Stimulated activated CD4-positive, alpha-beta T cell treated with anti-CD3 and anti-CD28 coated beads, Interleukin-15, amount 100 ng/mL, for 1 hour (primary cell): ENCODE measurements at places on chromosomes 6 and 20.

DNA sequence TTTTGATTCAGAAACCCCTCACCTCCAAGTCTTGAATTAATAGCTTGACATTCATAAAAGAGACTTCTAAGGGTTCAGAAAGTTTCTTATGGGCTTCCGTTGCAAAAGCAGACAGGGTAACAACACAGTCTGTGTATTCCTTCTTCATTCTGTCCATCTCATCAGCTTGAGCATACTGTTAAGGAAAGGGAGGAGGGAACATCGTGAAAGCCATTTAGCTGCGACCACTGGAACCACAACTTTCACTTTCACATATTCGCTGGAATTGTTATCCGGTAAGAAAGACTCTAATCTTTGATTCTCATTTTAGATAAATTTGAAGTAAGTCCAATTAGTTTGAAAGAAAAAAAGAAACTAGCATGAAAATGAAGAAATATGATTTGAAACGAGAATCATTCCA is 174.4 kb downstream of the SYNE1 start:
- DNase-seq, result no peak

DNA sequence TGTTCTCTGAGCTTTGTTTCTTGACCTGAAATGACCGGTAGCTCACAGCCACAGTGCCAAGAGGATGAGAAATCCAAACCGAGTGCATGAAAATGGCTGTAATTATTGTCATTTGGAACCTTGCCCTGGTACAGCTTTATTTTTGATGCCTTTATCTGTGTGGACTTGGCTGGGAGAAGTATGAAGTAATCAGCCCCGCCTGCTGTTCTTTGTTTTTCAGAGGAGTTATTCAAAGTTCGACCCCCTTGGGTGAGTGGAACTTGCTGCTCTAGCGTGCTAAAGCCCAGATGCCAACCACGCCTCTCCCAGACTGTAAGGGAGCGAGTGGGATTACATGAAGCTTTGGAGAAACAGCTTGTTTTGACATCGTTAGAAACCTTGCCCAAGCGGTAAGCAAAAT is 48.3 kb downstream of the ECT2L start:
- no peak for DNase-seq

GRCh38 chr6:118974790-118975189 is 39.8 kb upstream of the MCM9 start:
- DNase-seq, result no peak

- DNase-seq, result no peak
Observed at GRCh38 chr20:39699166-39699725, 737.1 kb downstream of the DHX35 start.

GRCh38 chr6:43883847-43884651 is 114.0 kb downstream of the VEGFA start:
- DNase-seq, result no peak

GRCh38 chr6:134712311-134712710 is 237.6 kb downstream of the ALDH8A1 start:
- no peak for DNase-seq

DNA sequence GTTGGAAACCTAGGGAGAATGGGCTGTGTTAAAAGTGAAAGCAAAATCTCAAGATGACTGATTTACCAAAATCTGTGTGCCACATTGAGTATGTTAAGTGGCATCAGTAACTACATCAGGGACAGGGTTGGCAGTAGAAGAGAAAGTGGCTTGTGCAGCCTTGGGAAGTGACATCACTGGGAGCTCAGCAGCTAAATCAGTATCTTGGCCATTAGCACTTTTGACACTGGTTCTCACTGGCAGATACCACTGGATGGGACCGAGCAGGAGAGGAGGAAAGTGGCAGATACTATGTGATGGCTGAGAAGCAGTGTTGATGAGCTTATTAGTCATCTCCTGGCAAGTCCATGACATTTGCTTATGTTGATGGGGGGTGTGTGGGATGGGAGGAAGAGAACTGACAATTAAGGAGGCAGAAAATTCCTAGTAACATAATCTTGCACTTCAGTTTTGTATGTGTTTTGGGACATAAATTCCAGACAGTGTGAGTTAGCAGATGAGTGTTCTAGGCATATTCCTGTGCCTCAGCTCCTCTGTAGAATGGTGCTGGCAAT is 322.2 kb downstream of the SOX4 start:
- no peak for DNase-seq

DNA sequence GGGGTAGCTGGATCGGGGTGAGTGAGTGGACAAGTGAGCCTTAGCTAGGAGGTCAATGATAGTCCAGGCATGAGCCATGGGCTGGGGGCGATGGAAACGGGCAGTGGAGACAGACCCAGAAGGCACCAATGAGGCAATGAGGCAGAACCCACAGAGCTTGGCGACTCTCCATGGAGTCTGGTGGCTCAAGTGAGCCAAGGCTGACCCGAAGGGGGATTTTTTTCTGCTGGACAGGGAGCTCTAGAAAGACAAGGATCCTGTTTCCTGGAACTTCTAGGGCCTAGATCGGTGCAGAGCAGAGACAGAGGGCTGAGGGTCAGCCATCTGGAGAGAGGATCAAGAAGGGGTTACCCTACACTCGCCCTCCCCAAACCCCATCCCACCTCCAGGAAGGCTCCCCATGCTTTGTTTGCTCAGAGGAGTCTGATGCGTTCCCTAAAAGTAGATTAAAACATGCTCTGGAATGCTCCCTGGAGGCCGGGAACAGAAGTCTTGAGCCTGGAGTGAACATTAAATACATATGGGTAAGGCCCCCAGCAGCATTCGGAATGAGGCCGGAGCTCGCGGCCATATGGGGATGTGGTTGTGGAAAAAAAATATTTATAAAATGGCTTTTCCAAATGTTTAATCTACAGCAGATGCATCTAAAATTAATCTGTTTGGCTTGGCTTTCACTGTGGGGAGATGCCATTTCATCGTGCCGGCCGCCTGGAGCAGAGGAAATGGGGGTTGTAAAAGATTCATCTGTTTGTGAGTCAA is 237.8 kb upstream of the PMEPA1 start:
- no peak for DNase-seq

DNA sequence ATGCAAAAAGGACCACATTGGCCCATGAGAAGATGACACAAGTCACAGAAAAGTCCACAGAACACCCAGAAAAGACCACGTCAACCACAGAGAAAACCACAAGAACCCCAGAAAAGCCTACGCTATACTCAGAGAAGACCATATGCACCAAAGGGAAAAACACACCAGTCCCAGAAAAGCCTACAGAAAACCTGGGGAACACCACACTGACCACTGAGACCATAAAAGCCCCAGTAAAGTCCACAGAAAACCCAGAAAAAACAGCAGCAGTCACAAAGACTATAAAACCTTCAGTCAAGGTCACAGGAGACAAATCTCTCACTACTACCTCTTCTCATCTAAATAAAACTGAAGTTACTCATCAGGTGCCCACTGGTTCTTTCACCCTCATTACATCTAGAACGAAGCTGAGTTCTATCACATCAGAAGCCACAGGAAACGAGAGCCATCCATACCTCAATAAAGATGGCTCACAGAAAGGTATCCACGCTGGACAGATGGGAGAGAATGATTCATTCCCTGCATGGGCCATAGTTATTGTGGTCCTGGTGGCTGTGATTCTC is 11.2 kb downstream of the MUCL3 start:
- DNase-seq, result no peak

GRCh38 chr6:85451565-85452306 is 1.9 kb downstream of the NT5E start:
- DNase-seq, result no peak

- DNase-seq, result no peak
Observed at GRCh38 chr20:23049201-23050075, at the start of gene THBD. Gene THBD (minus strand): TSS chr20:23049672. CDS start chr20:23049504, 168 bp downstream.

DNA sequence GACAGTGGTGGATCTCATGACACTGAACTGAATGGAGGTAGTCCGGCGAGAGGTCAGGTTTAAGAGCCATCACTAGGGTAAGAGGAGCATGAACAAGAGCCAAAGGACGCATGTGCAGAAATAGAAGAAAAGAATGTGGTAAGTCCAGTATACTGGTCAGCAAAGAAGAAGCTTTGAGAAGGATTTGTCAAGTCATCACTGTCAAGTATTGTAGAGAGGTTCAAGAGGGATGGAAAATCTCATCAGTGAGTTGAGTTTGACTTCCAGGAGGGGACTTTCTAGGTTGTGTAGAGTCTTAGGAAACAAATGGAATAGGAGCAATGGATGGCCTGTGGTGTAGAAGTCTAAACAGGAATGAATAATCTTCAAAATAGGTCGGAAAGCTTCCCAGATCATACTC is 161.8 kb downstream of the BTBD3 start:
- DNase-seq, result no peak

DNA sequence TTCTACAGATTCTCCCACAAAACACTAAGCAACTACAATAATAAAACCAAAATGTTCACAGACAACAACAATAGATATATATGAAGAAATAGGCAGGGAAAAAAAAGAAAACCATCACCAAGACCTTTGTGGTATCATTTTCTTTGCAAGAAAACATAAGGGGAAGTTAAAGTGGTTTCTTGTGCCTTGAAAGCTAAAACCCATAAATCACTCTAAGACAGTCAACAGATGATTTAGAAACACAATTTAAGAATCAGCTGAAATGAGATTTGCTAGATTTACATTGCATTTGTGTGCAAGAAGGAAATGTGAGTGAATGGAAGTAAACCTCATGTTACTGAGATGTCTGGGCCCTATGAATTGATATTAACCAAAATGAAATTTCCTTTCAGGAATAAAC is 1265.4 kb upstream of the GJE1 start:
- DNase-seq, result no peak

GRCh38 chr6:142500250-142500786 is 198.5 kb downstream of the ADGRG6 start:
- DNase-seq, result no peak

GRCh38 chr6:165900970-165901369 is 237.9 kb upstream of the PDE10A start:
- DNase-seq, result no peak

DNA sequence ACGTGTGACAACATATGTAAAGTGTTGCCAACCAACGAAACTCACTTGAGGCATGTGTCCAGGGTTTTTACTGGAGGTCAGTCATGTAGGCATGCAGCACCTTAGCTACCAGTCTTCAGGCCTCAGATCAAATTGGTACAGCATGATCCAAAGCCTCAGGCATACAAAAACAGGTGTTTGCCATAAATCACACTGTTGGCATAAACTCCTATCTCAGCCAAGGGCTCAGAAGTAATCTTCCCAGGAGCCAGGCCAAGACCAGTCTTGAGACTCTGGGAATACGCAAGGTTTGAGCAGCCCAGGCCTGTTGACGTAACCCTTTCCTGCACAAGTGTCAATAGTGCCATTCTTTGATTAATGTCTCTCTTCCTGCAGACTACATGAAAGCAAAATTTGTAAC is 163.5 kb downstream of the PRL start:
- no peak for DNase-seq

DNA sequence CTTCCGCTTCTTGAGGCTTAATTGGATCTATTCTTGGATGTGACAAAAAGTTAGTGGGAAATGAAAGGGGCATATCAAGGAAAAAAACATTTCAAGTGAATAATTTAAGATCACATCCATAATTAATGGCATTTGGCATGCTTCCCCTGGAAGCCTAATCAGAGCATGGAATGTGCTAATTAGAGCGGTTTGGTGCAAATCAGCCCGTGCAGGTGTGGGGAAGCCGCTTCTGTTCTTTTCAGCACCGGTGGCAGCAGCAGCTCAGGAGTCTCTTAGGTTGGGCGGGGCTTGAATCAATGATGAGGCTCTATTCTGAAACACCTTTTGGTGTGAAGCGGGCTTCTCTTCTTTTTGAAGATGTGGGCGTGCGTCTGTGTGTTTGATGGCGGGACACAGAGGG is 301.2 kb downstream of the LRFN2 start:
- DNase-seq, result no peak

DNA sequence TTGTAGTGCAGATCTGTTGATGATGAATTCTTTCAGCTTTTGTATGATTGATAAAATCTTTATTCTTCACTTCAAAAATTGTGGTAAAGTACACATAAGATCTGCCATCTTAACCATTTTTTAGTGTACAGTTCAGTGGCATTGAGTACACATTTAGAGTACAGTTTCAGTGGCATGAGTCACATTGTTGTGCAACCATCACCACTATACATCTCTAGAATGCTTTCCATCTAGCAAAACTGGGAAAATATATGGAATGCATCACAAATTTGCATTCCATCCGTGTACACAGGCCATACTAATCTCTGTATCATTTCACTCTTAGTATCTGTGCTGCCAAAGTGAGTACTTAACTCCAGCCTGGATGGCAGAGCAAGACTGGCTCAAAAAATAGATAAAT is 28.7 kb downstream of the SIRPD start:
- DNase-seq, result no peak

GRCh38 chr20:43285170-43285569 is 95.5 kb upstream of the PTPRT start:
- no peak for DNase-seq

- no peak for DNase-seq
Observed at GRCh38 chr20:31840906-31841816, 4.2 kb downstream of the FOXS1 start.

DNA sequence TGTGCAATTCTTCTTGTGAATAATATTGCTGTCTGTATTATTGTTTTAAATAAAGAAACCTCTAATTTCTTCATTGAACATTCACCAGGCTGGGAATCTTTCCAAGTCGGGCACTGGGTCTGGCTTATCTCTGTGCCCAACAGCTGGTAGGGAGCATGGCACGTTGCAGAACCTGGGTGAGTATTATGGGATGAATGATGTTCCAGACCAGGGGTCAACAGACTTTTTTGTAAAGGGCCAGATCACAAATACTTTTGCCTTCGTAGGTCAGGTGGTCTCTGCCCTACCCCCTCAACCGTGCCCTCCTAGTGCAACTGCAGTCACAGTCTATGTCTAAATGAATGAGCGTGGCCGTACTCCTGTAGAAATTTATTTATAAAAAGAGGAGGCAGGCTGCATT is 81.6 kb upstream of the FOXQ1 start:
- no peak for DNase-seq

- DNase-seq, result no peak
Observed at GRCh38 chr6:135627092-135627715, 129.7 kb upstream of the AHI1 start.

DNA sequence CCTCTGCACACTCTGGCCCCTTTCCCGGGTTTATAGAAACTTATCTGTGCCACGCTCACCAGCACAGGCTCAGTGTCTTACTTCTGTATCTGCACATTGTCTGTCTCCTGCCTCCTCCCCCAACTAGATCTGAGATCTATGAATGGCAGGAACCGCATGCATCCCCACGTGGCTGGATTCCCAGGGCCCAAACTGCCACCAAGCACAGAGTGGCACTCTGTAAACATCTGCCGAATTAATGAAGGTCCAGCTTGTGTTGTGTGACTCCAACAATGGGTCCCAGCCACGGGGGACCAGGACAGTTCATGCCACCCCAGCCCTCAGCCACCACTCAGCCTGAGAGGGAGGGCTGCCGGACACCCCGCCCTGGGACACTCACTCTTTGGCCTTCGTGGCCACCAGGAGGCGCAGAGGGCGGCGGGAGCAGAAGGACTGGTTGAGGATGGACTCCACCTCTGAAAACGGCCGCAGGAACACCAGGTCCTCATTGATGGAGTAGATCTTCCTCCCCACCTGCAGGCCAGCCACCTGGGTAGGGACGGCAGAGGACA is 171.1 kb downstream of the PREX1 start:
- DNase-seq, result no peak

DNA sequence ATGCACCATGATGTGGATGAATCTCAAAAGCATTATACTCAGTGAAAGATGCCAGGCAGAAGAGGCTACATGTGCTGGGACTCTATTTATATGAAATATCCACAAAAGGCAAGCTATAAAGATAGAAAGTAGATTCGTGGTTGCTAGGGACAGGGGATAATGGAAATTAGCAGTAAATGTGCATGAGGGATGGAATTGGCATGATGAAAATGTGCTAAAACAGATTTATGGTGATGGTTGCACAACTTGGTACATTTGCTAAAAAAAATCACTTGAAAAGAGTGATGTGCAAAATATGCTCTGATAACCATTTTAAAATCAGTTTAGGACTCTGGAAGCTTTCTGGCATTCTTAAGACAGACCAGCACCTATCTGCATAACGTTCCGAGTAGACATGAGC is 61.6 kb downstream of the ALDH8A1 start:
- DNase-seq, result no peak
